ENCODE measurements at places on chromosomes 7 and 10. TPM values are rescaled to one million over a fixed set of nuclear protein-coding genes. Genes with fewer than 3 reads are reported as not detected.

CTAGE8 gene
- total RNA-seq: not detected

GNGT1 gene
- total RNA-seq: not detected

OPN4 gene
- total RNA-seq: not detected

PTPRN2 gene
- 4.2 TPM for total RNA-seq

SDK1 gene
- total RNA-seq: 0.72 TPM

MINDY4 gene
- 7.9 TPM for total RNA-seq

GNG11 gene
- 113 TPM for total RNA-seq

RRP12 gene
- total RNA-seq: 12.5 TPM
